Stimulated activated CD4-positive, alpha-beta T cell treated with anti-CD3 and anti-CD28 coated beads, TNF-alpha, amount 100 ng/mL, for 24 hours (primary cell): ENCODE measurements at places on chromosomes 2 and 18.

- no peak for DNase-seq
These were observed 6.4 kb upstream of the PIK3C3 start for GRCh38 chr18:41948544-41949110.

DNA sequence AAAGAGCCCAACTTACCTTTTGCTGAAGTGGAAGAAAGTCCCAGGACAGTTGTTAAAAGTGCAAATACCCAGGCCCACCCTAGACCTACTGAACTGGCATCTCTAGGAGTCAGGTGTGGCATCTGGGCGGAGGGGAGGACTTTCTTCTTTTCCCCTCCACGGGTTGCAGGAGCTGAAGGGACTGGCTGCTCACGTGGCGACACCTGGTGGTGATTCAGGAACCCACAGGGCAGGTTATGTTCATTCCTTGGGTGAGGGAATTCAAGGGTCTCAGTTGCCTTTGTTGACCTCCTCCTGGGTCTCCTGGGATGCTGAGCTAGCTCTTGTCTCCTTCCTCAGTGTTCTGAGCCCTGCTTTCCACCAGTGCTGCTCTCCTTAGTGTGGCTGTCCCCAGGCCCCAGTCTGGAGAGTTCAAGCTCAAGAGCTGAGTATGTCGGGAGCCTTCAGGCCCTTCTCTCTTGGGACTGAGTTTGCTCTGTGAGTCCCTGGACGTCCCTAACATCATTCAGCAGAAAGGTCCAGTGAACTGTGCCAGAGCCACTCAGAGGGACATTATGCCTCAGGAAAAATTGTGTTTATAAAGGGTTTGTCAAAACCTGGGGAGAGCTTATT is 56.9 kb downstream of the DYSF start:
- peak; percentile 72 for DNase-seq

- DNase-seq = no peak
These were observed 441.7 kb downstream of the RNF144A start for GRCh38 chr2:7358865-7359447.

DNA sequence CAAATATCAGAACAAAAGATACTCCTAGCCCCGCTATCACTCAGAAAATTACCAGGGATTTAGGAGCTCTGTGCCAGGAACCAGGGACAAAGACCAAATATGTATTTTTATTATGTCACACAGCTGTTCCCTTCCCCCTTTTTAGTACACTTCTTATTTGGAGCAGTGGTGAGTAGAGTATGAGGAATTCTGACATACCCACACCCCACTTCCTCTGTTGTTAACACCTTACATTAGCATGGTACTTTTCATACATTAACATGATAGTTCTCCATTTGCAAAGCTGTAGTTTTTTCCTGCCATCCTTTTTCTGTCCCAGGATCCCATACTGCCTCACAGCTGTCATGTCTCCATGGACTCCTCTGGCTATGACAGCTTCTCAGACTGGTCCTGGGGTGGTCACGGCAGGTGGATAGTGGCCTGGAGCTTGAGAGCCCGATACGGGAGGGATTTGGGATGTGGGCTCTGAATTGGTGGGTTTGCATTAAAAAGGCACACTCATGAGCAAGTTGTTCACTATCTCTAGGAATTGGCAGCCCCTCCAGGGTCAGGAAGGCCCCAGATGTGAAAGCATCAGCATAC is 100.2 kb downstream of the SH3RF3 start:
- no peak for DNase-seq

GRCh38 chr18:62448426-62448825 is 74.4 kb upstream of the ZCCHC2 start:
- DNase-seq = no peak

- DNase-seq = peak; percentile 21
These were observed 1.4 kb downstream of the FZD5 start for GRCh38 chr2:207768168-207768865.

DNA sequence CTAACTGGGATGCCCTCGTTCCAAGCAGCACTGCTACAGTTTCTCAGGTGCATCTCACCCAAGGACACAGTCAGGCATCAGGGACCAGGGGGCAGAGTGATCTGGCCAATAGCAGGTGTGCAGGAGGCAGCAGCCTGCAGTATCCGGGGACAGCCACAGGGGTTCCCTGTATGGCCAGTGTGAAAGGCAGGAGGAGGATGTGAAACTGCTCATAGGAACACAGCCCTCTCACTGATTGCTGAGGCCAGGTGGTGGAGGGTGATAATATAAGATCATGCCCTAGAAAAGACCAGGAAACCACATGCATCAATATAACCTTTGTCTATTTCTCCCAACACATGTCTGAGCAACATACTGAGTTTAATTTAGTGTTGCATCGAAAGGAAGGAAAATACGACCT is 112.7 kb upstream of the TACR1 start:
- DNase-seq = no peak

- no peak for DNase-seq
These were observed 156.3 kb downstream of the DOCK10 start for GRCh38 chr2:224885836-224886547.

DNA sequence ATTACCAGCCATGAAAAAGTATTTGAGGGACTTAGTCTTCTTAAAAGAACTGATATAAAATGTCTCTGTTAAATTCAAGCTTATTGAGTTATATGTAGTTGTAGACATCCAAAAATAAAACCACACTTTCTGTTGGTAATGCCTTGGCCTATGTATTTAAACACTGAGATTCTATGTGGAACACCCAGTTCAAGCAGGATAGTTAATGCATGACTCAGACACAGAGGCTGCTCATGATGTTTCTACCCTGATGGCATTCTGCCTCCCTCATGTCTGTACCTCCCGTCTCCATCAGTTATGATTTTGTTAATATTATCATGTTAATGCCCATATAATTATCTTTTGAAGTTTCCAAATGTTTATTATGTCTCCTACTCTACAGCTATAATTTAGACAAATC is 164.5 kb downstream of the XIRP2 start:
- DNase-seq = no peak

DNA sequence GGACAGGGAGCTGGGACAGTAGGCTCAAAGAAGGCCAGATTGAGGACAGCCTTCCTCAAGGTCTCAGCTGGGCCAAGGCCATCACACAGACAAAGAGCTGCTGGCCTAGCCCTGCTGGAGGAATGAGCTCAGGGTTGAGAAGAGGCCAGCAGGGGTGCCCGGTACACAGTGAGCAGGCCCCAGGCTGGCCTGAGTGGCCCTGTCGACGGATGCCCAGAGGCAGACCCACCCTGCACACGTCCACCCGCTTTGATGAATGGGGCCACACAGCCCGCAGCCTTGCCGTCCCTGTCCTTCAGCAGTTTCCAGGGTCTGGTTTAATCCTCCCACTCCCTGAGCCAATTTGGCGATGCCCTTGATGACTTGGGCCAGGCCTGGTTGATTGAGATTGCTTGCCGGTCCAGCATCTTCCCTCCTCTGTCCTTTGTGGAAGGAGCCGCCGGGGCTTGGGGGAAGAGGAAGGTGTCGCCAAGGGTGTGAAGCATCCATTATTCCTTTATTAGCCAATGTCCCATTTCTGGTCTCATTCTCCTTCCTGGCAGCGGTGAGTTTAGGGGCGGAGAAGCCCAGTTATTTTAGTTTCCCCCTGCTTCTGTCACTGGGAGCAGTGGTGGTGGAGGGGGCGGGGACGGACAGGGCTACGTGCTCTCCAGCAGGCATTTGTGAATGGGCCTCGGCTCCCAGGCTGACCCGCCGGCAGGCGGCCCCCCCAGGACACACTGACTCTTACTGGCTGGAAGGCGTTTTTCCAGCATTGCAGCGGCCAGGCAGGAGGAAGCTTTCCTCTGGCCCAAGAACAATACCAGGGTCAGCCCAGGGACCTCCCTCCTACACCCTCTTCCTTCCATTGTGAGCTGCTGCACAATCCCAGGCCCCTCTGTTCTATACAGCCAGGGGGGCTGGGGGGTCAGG is 141.8 kb downstream of the CTIF start:
- DNase-seq = no peak

DNA sequence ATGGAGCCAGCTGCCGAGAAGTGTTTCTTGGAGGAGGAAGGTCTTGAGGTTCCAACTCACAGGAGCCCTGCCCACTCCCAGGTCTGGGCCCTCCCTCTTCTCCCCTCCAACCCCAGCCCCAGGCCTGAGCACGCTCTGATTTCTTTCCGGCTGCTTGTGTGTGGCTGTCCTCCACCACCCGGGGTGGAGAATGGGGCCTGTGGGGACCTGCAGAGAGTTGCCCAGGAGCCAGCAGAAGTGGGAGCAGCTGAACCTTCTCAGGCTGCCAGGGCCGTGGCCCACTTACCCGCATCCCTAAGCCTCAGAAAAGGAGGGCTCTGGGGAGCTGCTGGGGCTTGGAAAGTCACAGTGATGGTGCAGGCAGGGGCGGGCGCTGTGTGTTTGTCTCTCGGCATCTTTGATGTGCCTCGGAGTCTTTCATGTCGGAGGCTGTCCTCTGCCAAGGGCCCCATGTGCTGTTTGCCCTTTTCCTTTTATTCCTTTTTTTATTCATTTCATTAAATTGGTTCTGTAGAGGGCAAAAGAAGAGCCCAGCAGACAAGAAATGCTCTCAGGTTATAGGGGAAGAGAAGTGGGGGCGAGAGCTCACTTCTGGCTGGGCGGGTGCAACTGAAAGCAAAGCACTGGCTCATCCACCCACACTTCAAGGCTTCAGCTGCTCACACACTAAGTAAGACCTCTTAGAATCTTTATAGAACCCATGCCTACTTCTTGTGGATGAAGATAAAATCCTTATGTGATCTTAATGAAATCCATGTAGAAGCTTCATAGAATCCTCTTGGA is 52.5 kb downstream of the SDC1 start:
- DNase-seq = no peak
